Ovary (tissue), 10 donors: ENCODE measurements at places on chromosomes 13 and 19. TPM values are rescaled to one million over a fixed set of nuclear protein-coding genes. Genes with fewer than 3 reads are reported as not detected.
A peak's percentile ranks its signal among the peaks of the same experiment; 100 is the strongest.

DNA sequence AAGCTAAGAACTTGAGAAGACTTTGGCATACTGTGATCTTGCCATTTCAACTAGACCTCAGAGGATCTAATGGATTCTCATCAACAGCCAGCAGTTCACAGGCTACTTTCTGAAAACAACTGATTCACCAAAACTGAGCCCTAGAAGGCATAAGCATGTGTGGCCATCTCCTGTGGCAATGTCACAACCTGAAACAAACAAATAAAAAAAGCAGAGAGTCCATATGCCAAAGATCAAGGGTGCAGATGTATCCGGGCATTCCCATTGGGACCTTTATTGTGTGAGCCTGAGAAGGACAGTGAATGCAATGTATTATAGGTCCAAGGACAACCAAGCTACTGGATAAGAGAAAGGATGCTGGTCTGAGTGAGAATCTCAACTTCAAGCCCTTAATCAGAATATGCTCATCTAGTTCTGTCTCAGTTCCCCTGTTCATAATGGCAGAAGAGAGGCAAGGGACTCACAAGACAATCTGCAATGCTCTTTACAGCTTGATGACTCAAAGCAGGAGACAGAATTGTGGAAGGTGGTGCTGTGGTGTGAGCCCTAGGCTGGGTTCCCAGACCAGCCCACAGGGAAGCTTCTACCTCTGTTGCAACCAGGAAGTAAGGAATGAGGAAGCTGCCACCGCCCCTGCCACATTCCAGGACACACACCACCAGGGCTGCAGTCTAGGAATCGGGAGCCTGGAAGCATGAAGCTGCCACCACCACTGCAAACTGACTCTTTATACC, 133.7 kb downstream of the RAP2A start:
- DNase-seq = no peak

The IGFL1 gene
- polyA plus RNA-seq = not detected

The RGS9BP gene
- 0.06 TPM for polyA plus RNA-seq

The HTR2A gene
- polyA plus RNA-seq = 0.42 TPM

DNA sequence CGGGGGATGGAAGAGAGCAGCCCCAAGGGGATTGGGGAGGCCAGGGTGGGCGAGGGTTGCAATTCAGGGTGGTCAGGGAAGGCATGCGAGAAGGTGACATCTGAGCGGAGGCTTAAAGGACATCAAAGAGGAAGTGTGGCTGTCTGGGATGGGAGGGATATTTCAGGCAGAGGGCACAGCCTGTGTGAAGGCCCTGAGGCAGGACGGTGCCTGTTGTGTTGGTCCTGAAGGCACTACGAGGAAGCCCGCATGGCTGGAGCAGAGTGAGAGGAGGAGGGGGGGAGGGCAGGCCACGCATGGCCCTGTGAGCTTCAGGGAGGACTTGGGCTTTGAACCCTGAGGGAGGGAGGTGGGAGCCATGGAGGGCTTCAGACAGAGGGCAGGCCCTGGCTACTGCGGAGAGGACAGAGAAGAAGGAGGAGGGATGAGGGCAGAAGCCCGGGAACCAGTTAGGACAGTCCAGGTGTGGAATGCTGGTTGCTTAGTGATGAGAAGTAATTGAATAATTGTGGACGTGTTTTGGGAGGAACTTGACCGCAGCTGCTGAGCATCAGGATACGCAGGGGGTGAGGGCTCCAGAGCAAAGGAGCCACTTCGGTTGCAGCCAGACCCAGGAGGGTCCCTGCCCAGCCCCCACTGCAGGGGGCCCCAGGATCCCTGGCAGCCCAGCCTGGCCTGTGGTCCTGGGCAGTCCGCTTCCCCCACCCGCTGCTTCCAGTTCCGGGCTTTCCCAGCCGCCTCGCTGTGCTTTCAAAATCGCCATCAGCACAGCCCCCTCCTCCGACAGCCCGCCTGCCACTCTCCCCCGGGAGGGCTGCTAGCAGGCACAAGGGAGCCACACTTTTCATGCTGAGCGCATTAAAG, 6.2 kb downstream of the TLE6 start:
- DNase-seq = peak; percentile 62

GRCh38 chr13:71304861-71305260, 562.1 kb downstream of the DACH1 start:
- DNase-seq = no peak

The CADM4 gene
- polyA plus RNA-seq = 17.8 TPM

The FXYD3 gene
- polyA plus RNA-seq = not detected

The SIGLEC11 gene
- polyA plus RNA-seq = 43.3 TPM

The SOHLH2 gene
- polyA plus RNA-seq = 1.0 TPM

The RBM26 gene
- 35.8 TPM for polyA plus RNA-seq

DNA sequence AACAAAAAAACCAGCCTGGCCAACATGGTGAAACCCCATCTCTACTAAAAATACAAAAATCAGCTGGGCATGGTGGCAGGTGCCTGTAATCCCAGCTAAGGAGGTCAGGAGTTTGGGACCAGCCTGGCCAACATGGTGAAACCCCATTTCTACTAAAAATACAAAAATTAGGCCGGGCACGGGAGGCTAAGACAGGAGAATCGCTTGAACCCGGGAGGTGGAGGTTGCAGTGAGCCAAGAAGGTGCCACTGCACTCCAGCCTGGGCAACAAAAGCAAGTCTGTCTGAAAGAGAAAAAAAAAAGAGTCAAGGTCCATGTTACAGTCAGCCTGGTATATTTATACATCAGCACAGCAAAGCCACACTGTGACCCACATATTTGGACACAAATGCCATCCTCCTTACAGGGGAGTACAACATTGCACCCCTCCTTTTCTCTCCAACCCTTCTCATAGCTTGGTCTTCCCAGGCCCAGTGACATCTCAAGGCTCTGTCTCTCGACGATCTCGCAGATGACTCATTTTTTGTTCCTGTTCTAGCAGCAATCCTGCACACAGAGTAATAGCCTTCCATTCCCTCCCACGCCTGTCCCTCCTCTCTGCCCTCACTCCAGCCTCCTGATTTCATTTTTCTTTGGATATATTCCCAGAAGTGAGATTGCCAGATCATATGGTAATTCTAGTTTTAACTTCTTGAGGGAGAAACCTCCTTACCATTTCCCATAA, 21.0 kb upstream of the DPP9 start:
- DNase-seq = peak; percentile 57

The GRIK5 gene
- 5.3 TPM for polyA plus RNA-seq

- DNase-seq = no peak
Observed at GRCh38 chr13:93505104-93505952, 278.7 kb downstream of the GPC6 start.

DNA sequence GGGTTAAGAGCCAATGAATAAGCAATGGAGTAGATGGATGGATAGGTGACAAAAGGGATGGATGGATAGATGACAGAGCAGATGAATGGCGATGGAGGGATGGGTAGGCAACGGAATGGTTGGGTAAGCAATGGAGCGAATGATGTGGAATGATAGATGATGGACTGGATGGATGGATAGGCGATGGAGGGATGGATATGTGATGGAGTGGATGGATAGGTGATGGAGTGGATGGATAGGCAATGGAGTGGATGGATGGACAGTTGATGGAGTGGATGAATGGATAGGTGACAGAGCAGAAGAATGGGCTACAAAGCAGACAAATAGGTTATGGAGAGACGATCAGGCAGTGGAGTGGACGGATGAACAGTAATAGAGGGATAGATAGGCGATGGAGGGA, 269.6 kb downstream of the TEX29 start:
- no peak for DNase-seq

DNA sequence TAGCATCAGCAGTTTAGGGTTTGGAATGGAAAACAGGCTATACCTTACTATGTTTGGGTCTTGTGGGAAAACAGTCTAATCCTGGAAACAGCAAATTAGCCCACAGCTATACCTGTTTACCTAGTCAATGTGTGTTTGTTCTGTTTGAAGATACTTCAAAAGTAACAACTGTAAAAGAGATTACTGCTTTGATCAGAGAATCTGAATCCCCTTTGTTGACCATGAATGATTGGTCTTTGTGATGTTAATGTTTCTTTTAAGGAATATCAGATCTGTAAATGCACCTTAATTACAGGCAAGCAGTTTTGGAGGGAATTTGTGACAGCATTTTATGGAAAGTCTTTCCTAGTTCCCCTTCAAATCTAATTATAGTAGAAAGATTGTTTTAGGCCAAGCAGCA, 20.7 kb upstream of the KLF5 start:
- no peak for DNase-seq
